ENCODE measurements at places on chromosomes 2 and 18.

GRCh38 chr2:45131587-45131986 lies 122.3 kb upstream of the SIX2 start:
- DNase-seq, result no peak

DNA sequence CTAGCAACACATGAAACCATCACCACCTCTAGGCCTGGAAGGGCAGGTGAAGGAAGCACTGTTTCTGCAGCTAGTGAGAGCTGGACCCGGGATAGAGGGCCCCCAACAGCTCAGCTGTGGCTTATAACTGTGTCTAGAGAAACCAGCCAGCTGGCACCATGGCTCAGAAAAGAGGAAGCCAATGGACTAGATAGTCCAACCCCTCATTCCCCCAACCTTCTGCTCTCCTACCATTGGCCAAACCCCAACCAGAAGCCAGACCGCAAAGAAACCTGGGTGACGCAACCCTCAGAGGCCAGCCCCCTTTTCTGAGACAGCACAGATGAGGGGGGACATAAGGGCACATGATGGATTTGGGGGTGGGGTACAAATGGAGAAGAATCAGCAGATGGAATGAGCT lies 24.3 kb downstream of the SMYD1 start:
- no peak for DNase-seq

DNA sequence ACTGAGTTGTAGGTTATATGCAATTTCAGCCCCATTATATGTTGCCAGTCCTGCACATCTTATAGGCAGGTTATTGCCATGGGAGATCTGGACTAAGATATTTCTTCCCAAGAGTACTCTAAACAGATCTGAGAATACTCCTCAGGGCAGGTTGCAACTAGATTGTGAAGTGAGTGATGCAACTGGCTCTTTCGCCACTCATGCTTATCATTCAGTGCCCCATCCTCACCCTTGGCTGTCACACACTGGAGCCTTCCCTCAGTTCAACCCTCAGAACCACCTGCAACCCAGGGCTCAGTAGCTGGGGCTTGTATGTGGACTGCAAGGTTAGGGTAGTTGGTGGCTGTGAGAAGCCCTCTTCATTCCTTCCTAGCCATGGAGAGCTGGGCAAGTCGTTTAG lies 14.1 kb downstream of the MERTK start:
- DNase-seq, result no peak

DNA sequence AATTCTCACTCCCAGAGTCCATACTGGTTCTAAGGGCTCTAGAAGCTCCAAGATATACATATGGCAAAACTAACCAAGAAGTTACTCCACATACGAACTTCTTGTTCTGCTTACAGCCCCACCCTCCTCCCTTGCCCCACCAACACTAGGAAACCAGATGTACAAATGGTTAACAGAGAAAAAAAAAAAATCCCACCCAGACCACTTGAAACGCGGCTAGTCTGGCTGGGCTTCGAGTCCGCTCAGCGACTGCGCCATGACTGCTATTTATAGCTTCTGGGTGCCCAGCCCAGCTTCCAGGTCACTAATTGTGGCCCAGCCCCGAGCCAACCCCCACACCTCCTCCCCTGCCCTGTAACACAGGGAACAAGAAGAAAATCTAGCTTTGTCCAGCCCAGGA lies 47.0 kb upstream of the IHH start:
- DNase-seq, result no peak

DNA sequence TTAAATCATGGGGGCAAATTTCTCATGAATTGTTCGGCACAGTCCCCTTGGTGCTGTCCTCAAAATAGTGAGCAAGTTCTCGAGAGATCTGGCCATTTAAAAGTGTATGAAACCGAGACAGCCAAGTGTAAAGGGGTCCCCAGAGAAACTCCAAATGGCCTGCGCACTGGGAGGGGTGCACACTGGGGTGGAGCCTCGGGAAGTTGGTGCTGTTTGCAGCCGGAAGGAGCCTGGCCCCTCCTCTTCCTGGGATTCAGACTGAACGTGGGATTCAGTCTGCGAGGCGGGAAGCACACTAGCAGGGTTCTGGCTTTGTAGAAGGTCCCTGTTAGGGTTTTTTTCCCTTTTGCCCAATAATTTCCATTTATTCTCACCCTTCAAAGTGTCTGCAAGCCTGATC lies 48.8 kb downstream of the RABL2A start:
- no peak for DNase-seq

GRCh38 chr2:14654835-14655282 lies 22.3 kb downstream of the LRATD1 start:
- DNase-seq, result no peak

DNA sequence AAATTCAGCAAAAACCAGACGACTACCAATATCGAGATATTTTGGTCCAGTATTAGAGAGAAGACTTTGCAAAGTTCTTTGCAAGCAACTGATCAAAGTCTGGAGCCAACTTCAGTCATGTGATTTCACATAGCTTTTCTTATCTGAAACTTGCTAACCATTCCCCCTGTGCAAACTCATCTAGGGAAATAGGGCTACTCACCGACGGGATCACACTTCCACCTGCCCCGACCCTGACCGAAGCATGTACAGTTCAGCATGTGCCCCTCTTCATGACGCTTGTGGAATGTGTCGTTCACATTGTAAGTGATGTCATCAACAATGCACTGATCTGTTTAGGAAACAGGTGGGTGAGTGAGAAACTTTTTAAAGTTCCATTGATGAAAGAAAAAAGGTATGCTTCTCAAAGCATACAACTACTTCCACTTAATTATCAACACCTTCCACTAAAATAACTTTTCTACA lies 15.4 kb downstream of the FN1 start:
- DNase-seq, result no peak

- DNase-seq, result no peak
Measured at GRCh38 chr2:64023485-64024258, 4.4 kb upstream of the VPS54 start.

GRCh38 chr2:189118386-189118785 lies 61.2 kb downstream of the COL5A2 start:
- no peak for DNase-seq

- DNase-seq, result no peak
Measured at GRCh38 chr2:188678882-188679281, 295.3 kb upstream of the COL3A1 start.

All from right renal cortex interstitium (tissue), 3 donors.